Activated T-helper 2 cell treated with anti-CD3 and anti-CD28 coated beads, Interferon-gamma antibody, Interleukin-2, Interleukin-4, amounts not matched to agents 10 μg/mL and 5 μg/mL and 100 μg/mL, durations not matched to agents 14 hours and 24 hours and 36 hours (primary cell): ENCODE measurements at places on chromosomes 1 and 21.
A peak's percentile ranks its signal among the peaks of the same experiment; 100 is the strongest.

DNA sequence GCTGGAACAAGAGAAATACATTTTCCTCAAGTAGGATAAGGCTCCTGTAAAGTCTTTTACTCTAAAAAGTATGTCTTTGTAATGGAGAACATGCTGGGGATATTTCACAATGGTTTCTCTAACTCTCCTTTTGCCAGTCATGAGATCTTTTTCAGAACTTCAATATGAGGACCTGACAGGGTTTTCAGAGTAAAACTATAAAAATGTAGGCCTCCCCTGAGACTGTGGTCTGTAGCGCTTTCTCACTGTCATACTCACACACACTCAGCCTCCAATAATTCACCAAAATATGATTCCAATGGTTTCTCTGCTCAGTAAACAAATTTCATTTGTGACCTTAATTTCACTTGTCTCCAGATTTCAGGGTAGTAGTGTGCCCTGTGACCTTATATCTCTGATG lies 440.1 kb upstream of the PTBP2 start:
- DNase-seq: no peak

GRCh38 chr1:24983006-24983680 lies 53.1 kb upstream of the RUNX3 start:
- no peak for DNase-seq

DNA sequence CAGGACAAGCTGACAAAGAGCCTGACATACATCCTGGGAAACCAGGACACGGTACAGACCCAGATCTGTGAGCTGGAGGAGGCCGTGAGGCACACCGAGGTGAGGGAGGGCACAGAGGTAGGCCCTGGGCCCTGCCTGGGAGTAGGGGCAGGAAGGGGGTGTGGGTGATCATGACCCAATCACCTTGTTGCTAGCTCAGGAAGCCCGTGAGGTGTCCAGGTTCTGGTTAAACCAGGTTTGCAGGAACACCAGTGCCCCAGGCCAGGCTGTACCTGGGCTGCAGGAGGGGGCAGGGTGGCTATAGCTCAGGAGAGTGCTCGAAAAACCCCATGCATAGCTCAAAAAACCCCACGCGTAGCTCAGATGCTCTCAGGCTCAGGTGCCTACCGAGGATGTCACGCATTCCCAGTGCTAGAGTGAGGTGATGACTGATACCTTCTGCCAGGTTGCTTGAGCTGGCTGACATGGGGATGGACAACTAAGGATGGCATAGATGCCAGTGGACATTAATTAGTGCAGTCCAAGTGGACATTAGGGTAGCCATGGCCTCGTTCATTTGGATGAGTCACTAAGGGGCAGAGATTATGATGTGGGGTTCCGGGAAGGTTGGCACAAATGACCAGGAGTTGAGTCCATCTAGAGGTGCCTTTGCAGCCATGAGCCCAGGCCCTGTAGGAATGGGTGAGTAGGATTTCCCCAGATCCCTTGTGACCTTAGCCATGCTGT lies 3.7 kb downstream of the TRIM46 start:
- DNase-seq: no peak

GRCh38 chr1:1982379-1983232 lies 21.0 kb downstream of the CFAP74 start:
- no peak for DNase-seq

DNA sequence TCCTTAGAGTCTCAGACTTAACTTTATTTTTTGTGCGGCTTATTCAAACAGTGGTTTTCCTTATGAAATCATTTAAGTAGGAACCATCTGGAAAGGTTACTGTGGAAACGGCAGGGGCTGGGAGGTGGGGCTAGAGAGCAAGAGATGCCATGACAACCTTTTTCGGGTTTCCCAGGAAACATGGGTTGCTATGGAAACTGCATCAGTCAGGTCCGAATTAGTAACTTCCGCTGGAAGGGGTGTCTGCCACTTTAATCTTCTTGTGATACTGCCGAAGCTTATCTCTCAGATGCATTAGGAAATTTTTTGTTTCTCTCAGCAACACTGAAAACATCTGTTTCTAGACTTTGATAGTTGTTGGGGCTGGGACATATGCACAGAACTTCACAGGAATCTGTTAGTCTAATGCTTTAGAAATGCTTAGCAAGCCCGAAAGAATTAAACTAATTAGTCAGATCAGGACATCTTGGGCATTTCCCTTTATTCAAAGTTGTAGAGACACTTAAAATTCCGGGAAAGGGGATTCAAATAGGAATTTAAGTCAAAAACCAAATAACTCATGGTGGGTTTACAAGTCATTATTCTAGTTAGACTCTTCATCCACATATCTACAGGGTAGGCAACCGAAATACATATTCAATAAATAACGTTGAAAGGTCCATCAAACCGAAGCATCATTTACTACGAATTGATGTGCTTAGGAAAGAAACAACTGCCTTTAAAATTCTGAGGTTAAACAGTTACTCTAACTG lies 2.6 kb downstream of the KCNA3 start:
- peak; percentile 75 for DNase-seq

- DNase-seq: no peak
Observed at GRCh38 chr1:109243221-109243620, 6.1 kb upstream of the CELSR2 start.

GRCh38 chr1:6209661-6210580 lies 4.0 kb downstream of the RNF207 start:
- DNase-seq: no peak
